ENCODE measurements at places on chromosomes 7 and 10.

DNA sequence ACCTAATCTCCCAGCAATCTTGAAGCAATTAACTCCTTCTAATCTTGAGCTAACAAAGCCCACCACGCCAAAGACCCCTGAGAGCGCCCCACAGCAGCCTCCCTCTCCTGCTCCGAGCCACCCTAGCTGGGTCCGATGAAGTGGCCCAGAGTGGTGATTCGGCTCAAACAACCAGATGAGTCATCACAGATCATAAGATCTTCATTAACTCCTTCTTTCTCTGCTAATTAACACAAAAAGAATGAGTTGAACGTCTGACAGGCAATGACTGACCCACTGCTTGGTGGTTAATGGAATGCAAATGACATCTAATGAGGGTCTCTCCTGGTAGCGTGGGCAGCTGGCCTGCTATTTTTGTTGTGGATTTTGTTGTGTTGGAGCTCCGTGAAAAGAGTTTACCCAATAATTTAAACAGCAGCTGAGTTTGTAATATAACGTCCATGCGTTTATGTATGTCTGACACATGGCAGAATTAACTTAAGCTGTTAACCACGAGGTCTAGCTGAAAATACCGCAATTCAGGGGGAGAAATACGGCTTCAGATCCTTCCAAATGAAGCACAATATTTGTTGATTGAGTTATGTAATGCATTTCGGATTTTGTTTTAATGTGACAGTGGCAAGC is 161.4 kb downstream of the RAB11FIP2 start:
- DNase-seq, result no peak

- DNase-seq, result no peak
Measured at GRCh38 chr10:120999868-121000267, 148.7 kb downstream of the WDR11 start.

DNA sequence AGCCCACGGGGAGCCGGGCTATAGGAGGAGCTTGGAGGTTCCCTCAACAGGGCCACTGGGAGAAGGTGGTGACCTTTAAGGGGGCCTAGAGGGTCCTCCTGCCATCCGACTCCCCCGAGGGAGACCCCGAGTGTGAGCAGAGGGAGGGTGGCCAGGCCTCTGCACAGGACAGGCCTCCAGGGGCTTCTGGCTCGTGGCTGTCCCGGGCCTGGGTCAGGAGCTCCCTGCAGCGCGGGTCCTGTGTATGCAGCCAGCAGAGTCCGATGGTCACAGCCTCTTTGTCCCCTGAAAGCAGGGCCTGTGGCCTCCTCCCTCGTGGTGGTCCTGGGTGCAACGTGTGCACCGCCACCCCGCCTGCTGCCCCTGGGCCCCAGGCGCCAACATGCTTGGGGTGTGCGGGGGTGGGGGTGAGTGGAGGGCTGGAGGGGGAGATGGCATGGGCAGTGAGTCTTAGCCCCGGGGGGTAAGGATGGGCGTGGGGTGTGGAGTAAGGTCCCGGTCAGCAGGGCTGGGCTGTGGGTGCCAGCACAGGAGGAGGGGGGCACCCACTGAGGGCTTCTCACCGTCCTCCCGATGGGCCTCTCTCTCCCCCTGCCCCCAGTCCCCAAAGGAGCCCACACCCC is 27.1 kb downstream of the UNCX start:
- no peak for DNase-seq

GRCh38 chr10:30763918-30764317 is 134.4 kb upstream of the LYZL2 start:
- DNase-seq, result no peak

DNA sequence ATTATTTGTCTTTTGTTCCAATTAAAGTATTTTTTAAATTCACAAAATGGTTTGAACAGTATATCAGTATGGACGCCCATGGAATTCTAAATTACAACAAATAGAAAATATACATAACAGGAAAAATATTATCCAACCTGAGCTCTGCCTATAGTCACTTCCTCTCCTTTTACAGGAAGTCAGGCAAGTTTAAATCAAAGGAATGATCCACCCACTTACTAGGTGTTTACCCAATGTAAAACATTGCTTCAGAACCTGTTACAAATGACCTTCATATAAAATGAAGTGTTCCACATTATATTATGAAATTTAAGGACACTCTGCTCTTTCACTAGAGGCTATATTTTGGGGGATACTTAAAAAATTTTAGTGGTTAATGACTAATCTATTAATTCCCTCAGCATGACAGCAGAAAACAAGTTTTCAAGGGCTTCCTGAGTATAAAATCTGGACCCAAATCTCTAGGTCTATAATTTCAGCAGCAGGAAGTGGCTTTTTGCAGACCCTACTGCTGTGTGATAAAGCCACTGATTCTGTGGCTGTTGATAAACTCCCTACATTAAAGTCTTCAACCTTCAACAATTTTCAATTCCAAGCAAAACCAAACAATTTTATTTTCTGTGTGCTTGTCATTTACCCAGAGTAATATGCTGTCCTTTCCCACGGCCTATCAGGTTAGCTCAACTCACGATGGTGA is 722.6 kb downstream of the GATA3 start:
- no peak for DNase-seq

DNA sequence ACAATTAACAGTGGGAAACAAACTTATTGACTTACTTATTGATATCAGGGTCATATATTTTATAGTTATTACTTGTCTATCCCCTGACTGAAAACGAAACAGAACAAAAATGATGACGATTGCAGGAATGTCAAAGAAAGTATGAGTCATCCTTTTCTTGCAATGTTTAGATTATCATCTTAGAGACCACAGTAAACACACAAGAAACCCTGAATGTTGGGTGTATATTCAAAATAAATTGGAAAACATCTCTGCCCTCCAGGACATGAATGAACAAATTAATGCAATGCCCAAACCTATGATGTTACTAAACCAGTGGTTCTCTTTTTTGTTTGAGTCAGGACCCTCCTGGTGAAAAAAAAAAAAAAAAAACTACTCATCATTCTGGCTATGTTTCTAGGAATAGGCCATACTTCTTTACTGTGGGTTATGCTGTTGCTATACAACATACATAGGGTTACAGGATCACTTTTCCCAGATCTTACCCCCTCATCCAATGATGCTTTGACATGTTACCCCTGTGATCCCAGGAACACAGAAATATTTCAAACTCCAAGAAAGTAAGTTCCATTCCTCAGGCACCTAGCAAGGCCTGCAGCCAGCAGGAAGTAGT is 623.4 kb upstream of the IGFBP3 start:
- DNase-seq, result no peak

- no peak for DNase-seq
Measured at GRCh38 chr7:84536271-84536870, 341.8 kb upstream of the SEMA3A start.

- DNase-seq, result no peak
Measured at GRCh38 chr7:82204694-82205093, 238.9 kb downstream of the CACNA2D1 start.

DNA sequence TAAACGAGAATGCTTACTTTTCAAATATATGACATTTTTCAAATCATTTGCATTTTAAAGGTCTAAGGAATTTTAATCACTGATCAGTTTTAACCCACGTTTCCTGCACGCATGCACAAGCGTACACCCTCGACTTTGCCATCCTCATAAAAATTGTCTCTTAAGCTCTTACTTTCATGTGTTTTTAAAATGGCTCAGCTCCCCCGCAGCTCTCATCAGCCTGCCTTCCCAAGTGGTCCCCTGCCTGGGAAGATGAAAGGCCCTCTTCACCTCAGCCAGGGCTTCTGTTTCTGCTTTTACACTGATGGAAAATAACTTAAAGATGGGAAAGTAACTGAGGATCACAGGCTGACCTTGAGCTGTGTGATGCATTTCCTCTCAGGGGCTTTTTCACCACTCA is 131.6 kb upstream of the LSM8 start:
- DNase-seq, result no peak

DNA sequence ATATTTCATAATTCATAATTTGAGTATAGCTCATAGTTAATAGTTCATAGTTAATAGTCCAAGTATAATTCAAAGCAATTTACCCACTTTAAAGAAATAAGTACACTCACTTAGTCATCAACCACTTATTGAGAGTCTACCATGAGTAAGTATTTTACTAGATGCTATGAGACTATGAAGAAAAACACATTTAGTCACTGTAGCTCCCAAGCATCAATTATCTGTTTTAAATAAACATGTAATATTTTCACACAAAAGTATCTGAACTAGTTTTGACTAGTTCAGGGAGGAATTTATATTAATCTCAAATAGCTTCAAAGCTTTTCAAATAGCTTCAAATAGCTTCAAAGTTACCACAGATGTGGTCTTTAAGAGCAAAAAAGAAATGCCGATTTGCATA is 119.2 kb downstream of the ANK3 start:
- no peak for DNase-seq

DNA sequence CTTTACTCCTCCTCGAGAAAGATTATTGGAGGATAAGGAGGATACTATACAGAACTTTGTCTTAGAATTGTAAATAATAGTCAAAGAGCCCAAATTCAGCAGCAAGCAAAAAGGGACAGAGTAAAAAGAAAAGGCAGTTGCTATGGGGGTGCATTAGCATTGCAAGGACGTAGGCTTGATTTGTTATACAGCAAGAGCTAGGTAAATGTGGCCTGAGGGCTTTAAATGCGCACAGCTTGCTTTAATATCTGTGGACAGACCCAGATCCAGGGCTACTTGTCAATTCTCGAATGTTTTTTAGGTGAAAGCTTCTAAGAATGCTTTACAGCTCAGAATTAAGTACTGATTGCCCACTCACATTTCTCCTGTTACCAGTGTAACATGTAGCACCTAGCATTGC is 58.5 kb downstream of the CELF2 start:
- DNase-seq, result no peak

DNA sequence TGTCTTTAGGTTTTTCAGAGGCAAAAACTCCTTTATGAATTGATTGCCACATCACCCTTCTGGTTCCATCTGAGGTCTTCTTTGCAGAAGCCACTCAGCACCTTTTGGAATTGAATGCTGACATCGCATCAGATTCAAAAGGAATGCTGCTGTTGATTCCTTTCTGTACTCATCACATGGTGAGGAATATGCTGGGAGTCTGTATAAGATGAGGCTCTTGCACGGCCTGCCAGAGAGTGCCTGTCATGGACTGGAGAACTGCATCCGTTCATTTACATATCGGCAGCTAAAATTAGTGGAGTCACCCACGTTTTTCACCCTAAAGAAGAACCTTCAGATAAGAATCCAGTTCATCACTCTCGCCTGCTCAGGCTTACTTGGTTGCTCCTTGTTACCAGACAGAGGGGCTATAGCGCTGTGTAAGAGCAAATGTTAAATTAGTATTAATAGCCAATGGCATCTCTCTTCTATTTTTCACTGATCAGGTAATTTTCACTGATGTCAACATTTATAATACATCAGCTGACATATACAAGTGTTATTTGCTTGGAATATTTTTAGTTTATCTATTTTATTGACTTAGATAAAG is 14.3 kb downstream of the NRG3 start:
- DNase-seq, result no peak

GRCh38 chr7:146652176-146652575 is 535.6 kb downstream of the CNTNAP2 start:
- no peak for DNase-seq

DNA sequence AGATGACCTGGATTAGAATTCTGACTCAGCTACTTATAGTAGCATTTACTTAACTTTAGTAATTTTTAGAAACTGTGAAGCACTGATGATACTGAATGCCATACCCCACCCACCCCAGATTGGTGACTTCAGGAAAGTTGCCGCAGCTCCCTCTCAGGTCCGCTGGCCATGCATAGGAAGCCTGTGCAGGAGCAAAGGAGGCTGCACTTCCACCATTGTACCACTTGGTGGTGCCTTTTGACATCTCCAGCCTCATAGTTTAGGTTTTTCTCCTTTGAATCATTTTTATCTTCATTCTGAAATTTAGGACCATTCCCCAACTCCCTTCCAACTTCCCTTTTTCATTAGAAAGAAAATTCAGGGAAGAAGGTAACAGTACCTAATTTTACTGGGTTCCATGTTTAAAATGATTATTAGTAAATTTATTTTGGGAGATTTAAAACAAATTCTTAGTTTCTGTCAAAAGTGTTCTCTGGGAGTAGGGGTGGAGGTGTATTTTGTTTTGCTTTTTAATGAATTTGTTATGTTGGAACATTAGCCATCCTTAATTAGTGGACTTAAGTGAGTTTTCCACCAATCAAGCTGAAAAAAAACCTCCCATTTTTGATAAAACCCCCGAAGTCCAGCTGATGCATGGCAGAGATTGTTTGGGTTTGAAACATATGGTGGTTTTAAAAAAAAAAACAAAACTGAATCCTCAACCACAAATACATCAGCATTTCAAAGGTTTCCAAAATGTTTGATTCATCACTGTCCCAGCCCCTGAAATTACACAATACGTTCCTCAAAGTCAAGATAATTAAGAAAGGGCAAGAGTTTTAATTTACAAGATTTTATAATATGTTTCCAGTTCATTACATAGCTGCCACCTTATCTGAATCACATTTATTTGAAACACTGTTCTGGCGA is 109.6 kb downstream of the WNT2 start:
- peak; percentile 48 for DNase-seq

DNA sequence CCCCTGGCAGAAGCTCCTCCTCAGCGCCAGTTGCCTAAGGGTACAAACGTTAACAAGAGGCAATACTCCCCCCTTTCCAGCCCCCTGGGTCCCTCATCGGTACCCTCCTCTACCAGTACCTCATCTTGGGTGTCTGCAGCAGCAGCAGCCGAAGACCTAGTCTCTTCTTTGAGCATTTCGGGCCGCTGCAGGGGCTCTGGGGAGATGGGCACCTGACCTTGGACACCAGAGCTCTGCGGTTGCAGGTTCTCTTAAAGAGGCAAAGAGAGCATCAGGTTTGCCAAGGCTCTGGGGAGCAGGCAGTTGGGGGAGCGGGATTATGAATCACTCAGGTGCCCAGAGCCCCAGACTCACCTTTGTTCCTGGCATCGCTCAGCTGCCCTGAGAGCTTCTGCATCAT is 3.5 kb downstream of the FBXL15 start:
- no peak for DNase-seq

- DNase-seq, result no peak
Measured at GRCh38 chr10:45433716-45434469, 59.9 kb downstream of the ALOX5 start.

DNA sequence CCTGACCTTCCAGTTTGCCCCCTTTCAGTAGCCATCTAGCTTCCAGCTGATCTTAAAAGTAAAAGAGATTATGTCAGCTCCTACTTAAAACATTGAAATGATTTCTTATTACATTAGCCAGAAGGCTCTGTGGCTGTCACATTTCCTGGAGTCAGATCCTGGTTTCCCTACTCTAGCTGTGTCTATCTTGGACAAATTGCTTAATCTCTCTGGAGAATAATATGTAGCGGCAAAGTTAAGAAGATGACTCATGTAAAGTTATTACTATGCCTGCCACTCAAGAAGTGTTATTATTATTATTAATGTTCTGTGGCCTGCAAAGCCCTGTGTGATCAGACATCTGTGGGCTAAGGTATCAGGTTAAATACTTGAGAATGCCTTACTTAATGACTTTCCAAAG is 107.2 kb downstream of the RUNDC3B start:
- DNase-seq, result no peak

- DNase-seq, result no peak
Measured at GRCh38 chr10:47115322-47115721, 184.7 kb upstream of the GDF10 start.

DNA sequence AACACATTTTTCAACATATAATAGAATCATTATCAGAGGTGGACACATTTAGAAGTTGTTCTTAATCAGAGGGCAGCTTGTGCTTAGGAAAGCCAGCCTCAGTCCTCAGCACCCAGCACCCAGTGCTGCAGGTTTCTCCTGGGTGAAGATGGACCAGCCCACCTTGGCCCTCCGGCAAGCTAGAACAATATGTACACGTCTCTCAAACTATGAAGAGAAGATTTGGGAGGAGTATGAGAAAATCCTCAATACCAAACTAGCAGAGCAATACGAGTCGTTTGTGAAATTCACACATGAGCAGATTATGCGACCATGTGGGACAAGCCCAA is 13.5 kb upstream of the RALA start:
- DNase-seq, result no peak

- no peak for DNase-seq
Measured at GRCh38 chr7:1049006-1049741, 4.8 kb downstream of the GPR146 start.
